ENCODE measurements at places on chromosomes 3 and 15.

- DNase-seq = no peak
These were observed 556.2 kb upstream of the CBLB start for GRCh38 chr3:106425026-106425425.

DNA sequence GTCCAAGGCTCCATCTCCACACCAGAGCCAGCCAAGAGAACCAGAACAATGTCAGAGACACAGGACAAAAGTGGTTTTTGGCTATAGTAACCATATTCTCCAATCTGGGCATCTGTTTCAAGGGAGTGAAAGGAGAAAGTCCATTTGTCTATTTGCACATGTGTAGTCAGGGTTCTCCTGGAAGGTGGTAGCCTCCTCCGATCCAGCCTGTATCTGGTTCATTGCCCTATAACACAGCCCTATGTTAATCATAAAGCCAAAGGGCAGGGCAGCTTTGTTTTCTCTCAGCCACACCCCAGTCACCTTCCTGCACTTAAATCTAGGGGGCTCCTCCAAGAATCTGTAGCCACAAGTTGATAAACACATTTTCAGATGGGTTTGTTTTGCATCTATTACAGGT lies 128.1 kb upstream of the ADPGK start:
- DNase-seq = no peak

DNA sequence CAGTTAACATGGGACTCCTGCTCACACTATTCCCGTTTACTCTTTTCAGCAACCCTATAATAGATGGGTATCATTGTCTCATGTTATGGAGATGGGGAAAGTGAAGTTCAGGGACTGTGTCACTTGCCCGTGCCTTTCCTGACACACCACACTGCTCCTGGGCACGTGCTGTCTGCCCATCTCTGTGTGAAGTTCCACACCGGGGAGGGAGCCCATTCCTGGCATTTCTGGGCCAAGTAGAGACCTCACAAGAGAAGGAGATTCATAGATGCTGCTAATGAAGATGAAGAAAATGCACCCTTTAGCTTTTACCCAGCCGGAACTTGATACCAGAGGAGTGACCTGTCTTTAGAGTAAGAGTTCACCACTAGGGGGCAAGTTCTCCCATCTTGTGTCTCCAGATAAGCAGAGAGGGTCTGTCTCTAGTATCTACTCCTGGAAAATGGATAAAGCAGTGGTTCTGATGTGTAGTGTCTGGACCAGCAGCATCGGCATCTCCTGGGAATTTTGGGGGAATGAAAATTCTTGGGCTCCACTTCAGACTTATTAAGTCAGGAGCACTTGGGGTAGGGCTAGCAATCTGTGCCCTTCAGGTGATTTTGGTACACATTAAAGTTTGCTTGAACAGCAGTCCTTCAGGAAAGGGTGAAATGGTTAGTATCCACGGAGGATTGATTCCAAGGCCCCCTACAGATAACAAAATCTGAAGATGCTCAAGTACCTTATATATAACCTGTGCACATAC lies 2.0 kb upstream of the TOPBP1 start:
- DNase-seq = no peak

DNA sequence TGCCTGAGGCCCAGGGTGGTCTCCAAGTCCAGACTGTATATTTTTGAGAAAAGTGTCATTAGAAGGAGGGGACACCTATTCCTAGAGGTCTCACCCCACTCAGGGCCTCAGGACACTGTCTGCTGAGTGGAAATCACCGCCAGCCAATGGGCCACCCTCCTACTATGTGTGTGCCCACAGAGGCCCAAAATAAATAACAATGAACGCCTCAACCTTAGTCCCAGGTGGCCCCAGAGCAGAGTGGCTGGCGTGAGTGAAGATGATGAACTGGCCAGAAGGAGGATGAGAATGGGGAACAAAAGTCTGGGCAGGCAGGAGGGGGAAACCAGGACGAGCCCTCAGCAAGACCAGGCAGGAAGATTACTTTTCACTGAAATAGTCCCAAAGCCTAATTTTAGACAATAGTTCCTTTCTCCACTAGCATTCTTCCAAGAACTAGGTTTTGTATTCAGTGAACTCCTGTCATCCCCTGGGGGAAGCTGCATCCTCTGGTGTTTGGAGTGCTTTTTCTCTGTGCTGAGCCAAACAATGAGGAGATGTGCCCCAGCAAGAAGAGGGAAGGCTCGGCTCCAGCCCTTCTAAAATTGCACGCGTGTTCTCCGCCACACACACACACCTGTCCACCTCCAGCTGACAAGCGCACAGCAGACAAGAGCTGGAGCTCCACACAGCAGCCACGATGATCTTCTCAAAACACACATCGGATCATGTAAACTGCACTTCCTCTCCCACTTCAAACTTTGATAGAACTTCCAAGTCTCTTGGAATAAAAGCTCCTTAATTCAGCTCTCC lies 72.2 kb downstream of the ADCY5 start:
- DNase-seq = no peak

GRCh38 chr3:171703144-171703543 lies 107.1 kb downstream of the PLD1 start:
- DNase-seq = no peak

- peak; percentile 75 for DNase-seq
These were observed 314.8 kb upstream of the CTDSPL start for GRCh38 chr3:37546876-37547275.

GRCh38 chr3:109297496-109297895 lies 18.8 kb downstream of the DPPA2 start:
- no peak for DNase-seq

GRCh38 chr15:50933341-50933740 lies 24.9 kb downstream of the AP4E1 start:
- peak; percentile 24 for DNase-seq

DNA sequence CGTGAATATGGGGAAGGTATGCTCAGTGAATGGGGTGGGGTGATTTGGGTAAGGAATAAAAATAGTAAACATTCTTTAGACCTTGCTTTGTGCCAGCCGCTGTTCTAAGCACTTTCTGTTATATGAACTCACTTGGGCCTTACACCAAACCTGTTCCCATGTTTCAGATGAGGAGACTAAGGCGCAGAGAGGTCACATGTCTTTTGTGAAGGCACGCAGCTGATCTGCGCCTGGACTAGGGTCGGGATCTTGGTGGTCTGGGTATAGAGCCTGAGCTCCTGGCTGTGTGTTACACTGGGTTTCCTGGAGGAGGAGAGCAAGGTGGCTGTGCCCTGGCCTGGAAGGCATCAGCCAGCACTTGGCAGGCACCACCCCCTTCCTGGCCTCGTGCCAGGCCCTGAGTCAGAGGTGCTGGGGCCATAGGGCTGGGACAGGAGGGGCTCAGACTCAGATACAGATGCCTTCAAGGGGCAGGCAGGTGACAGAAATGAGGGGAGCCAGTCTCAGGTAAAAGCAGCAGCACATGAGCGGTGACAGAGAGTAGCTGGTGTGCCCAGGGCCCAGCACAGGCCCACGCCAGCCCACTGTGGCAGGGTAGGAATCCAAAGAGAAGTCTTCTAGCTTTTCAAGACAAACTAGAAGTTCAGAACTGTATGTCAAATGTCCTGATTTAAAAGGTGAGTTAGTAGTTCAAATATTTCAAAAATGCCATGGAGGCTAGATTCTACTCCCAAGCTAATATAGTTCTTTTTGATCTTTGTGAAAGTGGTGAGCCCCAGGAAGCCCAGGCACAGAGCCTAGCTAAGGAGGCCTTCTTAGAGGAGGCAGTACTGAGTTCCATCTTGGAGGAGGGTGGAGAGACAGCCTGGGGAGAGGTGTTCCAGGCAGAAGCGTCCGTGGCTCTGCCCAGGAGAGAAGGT lies 83.1 kb downstream of the DNAJB8 start:
- DNase-seq = peak; percentile 27

DNA sequence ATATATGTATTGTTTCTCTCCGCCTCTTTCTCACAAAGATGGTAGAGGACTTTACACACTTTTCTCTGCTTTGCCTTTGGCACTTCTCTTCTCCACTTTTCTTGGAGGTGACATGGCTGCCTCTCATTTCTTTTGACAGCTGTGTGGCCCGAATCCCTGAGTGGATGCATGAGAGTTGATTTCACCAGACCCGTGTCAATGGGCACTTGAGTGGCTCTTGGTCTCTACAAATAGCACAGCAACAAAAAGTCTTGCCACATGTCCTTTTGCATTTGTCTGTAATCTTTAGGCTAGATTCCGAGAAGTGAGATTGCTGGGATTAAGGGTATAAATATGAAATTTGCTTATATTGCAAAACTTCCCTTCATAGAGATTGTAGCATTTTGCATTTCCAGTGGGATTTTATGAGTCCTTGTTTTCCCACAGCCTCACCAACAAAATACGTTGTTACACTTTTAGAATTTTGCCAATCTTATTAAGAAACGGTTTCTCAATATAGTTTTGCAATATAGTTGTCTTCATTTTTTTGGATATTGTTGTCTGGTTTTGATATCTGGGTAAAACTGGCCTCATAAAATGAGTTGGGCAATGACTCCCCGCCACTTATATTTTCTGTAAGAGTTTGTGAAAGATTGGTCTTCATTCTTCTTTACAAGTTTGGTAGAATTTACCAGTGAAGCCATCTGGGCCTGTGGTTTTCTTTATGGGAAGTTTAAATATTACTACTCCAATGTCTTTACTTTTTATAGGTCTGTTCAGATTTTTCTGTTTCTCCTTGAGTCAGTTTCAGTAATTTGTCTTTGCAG lies 5.2 kb upstream of the TRPM1 start:
- DNase-seq = no peak

DNA sequence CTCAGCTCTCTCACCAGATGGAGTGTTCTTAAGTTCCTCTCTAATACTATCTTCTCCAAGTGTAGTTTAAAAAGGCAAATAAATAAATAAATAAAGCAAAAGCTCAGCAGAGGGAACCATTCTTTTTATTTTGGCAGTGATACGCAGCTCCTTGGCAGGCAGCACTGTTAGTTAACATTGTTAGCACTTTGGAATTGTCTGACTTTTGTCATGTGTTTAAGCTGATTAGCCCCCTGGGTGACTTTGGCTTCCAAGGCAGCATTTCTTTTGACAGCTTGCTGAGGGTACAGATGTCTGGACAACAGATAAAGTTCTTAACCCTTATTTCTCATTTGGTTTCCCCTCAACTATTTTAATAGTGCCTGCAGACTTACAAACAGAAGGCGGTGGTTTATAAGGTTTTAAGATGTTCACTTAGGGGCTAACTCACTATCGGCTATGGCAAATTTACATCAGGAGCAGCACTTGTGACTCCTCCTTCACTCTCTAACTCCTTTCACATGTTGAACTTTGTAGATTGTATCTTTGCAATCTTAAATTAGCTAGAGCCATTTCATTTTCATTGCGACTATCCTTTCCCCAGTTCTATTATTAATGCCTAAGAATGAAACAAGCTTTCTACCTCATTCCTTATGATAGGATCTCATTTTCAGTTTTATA lies 213.4 kb downstream of the ZBBX start:
- DNase-seq = no peak

DNA sequence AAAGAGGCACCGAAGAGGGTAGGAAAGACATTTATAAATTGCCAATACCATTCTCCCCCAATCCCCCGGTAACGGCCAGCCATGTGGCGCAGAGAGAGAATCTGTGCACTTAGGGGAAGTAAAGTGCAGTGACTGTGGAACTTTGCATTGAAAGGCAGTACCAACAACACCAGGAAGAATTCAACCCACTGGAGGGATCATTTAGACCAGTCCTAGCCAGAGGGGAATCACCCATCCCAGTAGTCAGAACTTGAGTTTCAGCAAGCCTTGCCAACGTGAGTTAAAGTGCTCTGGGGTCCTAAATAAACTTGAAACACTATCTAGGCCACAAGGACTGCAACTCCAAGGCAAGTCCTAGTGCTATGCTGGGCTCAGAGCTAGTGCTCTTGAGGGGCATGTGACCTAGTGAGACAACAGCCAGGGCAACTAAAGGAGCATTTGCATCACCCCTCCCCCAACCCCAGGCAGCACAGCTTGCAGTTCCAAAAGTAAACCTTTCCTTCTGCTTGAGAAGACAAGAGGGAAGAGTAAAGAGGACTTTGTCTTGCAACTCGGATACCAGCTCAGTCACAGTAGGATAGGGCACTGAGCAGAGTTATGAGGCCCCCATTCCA lies 15.0 kb downstream of the CEP70 start:
- no peak for DNase-seq

DNA sequence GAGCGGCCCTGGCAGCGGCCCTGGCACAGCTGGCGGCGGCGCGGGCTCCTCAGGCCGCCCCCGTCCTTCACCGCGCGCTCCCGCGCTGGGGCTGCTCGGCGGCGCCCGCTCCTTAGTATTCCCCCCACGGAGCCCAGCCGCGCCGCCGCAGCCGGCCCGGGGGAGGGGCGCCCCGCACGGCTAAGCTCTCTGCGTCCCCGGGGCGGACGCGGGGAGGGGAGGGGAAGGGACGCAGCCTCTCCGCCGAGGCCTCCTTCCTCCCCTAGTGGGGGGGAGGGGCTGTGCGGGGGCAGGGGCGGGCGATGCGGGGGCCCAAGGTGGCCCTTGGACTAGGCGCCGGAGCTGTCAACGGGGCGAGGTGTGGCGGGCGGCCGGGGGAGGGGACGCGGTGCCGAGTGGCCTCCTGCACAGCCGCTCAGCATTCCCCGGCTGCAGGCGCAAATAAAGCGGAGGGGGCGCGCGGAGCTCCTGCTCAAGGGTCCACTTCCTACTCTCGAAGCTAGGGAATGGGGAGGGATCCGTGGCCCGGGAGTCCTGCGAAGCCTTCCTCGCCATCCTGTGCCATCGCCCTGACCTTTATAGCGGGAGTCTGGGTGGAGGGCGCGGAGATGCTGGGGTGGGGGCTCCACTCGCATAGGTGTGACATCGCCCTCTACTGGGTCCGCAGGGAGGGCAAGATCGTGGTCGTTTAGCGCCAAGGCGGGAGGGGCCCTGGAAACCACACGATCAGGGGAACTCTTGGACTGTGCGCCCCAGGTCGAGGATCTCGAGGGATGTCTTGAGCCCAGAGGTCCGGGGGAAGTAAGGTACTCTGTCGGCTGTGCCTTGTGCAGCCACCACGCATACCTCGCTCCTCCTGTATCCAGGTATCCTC lies 22.2 kb downstream of the EPHB3 start:
- no peak for DNase-seq

DNA sequence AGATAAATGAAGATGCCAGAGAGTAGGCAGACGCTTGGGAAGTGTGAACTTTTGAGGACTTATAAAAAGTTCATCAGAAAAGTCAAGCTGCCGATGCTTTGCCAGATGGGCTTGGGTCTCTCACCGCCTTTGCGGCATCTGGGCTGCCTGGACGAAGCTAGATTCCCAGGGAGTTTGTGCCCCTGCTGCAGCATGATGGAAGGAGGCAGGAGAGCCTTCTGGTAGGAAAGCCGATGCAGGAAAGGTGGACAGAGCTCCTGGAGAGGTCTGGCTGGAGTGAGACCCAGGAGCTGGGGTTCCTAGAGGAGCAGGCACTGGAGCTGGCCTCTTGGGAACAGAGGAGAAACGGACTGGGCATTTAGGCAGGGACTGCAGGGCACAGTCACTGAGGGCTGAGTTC lies 51.9 kb upstream of the ATP2B2 start:
- no peak for DNase-seq

DNA sequence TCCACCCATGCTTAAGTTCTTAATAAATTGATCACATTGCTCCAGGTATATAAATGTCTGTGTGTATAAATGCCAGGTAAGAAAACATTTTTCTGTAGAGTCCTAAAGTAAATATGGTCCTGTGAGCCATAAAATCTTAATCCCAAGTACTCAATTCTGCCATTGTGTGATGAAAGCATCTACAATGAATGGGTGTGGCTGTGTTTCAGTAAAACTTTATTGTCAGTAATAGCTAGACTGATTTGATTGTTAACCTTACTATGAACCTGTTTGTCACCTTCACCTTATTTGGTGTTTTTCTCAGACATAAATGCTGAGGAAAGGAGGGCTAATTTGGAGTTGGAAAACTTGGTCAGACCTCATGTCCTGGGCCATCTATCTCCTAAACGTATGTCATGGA lies 683.5 kb upstream of the GRM7 start:
- DNase-seq = no peak
